ENCODE measurements at places on chromosomes 13 and 19.

GRCh38 chr19:56547535-56547934, 8.8 kb downstream of the ZFP28 start:
- DNase-seq, result no peak

- no peak for DNase-seq
Measured at GRCh38 chr19:38411041-38411712, 8.3 kb downstream of the FAM98C start.

DNA sequence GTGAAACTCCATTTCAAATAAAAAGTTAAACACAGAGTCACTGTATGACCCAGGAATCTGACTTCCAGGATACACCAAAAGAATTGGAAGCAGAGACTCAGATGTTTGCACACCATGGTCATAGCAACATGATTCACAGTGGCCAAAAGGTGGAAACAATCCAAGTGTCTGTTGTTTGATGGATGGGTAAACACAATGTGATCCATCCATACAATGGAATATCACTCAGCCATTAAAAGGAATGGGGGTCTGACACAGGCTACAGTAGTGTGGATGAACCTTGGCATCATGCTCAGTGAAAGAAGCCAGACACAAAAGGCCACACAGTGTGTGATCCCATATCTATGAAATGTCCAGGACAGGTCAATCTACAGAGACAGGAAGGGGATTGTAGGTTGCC, 174.3 kb downstream of the PTPRS start:
- DNase-seq, result no peak

DNA sequence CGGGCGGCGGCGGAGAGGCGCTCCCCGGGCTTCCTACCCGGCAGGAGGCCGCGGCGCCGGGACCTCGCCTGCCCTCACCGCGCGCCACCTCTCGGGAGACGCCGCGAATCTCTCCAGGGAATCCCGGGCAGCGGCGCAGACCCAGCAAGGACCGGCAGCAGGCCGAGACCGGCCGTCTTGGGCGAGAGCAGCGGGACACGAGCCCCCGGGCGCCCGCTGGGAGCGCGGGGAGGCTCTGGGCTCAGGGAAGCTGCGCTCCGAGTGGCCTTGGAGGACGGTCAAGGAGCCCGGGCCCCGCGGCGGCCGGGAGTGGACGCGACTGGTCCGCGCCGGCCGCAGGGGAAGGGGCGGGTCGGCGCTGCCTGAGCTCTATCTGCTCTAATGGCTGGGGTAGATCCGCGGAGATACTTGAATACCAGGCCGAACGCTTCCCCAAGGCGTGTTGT, 14.7 kb downstream of the CDX2 start:
- no peak for DNase-seq

DNA sequence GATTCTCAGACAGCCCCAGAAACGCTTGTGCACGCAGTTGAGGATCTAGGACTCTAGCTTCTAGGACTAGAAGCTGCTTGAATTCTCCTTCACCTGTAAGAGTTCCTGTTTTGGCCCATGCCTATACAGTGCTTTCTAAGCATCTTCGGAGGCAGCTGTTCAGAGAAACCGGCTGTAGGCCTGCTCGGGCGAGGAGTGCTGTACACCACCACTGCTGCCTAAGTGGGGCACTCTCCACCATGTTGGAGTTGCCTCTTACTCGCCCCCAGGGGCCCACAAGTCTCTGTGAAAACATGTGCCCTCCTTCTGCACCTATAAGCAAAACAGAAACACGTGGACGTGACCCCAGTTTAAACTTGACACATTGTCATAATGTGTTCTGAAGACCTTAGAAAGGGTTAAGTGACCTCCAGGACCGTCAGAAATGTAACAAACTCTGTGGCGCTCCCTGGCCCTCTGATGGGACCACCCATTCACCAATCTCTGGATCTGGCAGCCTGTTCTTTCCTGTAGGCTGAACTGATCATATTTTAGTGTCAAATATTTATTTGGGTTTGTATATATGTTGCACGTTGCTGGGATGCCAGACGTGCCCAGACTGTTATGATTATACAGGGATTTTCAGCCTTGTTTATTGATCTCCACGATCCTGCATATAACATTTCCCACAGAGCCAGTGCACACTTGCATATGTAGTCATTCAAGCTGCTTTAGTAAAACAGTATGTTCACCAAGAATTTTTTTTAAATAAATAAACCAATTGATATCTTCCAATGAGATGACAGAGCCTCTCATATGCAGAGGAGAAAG, 60.8 kb downstream of the C13orf42 start:
- DNase-seq, result no peak

- DNase-seq, result no peak
Measured at GRCh38 chr19:30566681-30567420, 194.7 kb downstream of the ZNF536 start.

DNA sequence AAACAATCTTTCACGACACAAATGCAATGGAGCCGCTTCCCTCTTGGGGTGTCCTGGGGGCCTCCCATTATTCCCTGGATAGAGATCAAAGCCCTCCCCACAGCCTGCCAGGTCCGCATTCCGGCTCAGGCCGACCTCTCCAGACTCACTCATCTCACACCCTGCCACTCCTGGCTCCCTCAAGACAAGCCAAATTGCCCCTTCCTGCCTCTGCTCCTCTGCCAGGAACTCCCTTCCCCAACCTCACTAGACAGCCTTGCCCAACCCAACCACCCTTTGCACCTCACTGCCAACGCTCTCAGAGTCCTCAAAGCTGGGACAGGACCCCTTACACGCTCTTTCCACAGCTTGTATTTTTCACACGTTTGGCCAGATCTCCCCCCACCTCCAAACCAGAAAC, 1.5 kb downstream of the ABHD17A start:
- no peak for DNase-seq

- DNase-seq, result no peak
Measured at GRCh38 chr19:53942001-53942786, 20.5 kb upstream of the CACNG8 start.

DNA sequence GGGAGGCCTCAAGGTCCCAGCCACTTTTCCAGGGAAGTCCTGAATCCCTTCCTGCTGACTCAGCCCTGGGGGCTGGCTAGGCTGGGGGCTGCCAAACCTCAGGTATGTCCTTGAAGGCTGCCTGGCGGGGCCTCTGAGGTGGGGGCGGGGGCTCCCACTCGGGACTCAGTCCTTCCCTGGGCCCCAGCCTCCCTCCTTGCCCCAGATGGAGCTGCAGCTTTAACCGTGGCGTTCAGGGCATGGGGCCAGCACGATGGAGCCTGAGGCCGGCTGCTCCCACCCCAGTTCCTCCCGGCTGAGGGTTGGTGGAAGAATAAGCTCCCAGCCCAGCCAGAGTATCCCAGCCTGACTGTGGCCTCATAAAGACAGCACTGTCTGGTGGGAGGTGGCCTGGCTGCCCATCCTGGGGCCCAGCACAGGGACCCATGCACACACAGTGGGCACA, 12.4 kb downstream of the CILP2 start:
- no peak for DNase-seq

DNA sequence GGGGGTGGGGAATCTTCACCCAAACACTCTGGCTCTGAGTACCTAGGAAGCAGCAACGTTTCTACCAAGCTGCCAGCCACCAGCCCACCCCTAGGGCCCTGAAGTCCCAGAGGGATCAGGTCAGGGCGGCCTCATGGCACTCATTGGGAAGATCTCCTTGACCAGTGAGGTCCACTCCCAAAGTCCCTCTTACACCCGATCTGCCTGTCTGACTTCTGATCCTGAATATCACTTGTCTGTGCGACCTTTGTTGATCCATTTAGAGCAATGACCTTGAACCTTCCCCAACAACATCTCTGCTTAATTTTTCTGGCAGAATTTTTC, 2.1 kb upstream of the GNA15 start:
- no peak for DNase-seq

- no peak for DNase-seq
Measured at GRCh38 chr13:32025730-32026129, 5.8 kb upstream of the FRY start.

GRCh38 chr13:110874508-110874960, 40.3 kb downstream of the ANKRD10 start:
- peak; percentile 53 for DNase-seq

- DNase-seq, result no peak
Measured at GRCh38 chr13:64453831-64454230, 2776.3 kb downstream of the PCDH9 start.

DNA sequence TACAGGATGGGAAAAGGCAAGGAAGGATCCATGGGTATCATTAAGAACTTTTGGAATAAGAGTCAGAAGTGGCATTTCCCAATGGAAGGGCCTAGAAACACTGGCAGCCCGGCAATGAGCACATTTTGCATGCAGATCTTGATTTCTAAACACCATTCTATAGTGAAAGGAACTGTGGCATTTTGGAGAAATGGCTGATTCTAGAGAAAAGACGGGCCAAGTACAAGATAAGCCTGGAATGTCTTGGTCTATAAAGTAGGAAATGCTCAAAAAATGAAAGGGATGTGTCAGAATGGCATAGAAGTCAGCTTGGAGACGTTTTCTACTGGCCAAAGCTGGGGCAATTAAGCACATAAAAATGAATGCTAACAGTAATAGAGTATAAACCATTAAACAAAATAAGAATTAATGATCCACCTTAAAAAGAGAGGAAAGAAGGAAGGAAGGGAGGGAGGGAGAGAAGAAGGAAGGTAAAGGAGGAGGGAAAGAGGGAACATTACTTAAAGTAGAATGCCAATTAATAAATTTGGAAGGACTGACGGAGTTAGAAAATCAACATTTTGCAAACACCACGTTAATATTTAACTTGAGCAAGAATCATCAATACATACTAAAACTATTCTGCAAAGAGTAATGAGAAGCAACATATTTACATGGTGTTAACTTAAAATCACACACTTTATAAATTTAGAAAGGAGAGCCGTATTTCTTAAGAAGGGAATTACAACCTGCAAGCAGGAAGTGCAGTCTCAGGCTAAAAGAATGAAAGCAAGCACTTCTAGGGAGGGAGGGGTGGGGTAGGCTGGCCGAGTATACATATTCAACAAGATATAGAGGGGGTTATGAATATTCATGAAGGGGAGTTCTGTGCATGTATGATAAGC, 78.9 kb downstream of the ANKRD10 start:
- DNase-seq, result no peak

DNA sequence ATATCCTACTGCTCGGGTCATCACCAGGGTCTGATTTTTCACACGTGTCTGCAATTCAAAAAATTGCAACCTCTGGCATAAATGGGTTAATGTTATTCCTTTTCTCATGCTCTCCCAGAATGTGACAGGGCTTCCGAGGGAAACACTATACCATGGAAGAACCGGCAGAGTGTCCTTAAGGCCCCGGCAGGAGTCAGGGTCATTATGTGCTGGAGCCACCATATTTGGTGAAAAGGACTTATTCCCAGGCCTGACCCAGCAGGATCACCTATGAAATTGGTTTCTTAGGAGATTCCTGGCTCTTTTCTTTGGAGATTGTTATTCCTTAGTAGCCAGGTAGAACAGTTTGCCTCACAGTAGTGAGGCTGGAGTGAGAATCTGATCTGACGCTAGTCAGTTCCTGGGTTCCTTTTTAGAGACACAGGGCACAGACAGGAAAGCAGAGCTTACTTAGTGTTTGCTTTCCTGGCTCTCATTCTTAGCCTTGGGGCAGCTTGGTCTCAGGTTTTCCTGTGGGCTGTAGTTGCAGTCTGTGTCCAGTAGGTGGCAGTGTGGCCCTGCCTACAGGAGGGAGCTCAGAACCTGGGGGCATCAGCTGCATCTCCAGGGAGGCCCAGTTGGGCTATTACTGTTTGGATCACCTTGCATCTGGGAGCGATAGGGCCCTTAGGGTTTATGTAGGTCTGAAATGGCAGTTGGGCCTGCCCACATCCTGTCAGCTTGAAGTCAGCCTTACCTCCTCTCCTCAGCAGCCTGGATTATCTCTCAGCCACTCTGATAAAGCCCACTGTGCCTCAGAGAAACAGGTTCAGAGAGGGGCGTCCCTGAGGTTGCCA, 12.4 kb downstream of the SNRNP70 start:
- peak; percentile 67 for DNase-seq

- DNase-seq, result no peak
Measured at GRCh38 chr13:111323549-111323948, 3.1 kb downstream of the TEX29 start.

DNA sequence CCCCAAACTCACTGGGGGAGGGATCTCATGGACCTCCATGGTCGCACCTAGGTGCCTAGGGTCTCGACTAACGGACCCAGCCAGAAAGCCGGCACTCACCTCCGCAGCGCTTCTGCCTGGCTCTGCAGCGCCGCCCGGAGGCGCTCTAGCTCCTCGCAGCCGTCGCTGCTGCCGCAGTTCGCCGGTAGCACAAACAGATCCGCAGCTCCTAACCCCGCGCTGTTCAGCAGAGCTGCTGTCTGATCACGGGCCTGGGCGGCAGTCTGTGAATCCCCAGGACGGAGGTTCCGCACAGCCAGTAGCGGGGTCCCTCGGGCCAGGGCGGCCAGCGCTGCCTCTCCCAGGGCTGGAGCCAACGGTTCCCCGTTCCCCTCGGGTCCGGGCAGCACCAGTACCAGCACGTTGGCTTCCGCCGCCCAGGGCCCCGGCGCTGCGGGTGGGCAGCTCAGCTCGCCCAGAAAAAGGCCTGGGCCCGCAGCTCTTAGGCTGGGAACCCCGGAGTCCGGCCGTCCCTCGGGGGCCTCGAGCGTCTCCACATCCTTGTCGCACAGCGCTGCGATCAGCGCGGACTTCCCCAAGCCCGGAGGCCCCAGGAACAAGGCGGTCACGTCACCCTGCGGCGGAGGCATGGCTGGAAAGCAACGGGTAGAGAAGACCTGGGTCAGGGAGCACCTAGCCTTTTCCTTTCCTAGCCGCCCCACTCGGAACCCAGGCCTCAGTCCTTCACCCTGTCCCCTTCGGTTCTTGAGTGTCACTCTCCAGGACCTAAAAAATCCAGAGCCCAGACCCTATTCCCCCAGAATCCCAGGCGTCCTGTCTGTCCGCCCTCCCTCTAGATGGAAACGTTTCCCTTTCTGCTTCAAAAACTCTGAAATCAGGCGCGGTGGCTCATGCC, 977 bp downstream of the IRGQ start:
- DNase-seq, result peak; percentile 79

DNA sequence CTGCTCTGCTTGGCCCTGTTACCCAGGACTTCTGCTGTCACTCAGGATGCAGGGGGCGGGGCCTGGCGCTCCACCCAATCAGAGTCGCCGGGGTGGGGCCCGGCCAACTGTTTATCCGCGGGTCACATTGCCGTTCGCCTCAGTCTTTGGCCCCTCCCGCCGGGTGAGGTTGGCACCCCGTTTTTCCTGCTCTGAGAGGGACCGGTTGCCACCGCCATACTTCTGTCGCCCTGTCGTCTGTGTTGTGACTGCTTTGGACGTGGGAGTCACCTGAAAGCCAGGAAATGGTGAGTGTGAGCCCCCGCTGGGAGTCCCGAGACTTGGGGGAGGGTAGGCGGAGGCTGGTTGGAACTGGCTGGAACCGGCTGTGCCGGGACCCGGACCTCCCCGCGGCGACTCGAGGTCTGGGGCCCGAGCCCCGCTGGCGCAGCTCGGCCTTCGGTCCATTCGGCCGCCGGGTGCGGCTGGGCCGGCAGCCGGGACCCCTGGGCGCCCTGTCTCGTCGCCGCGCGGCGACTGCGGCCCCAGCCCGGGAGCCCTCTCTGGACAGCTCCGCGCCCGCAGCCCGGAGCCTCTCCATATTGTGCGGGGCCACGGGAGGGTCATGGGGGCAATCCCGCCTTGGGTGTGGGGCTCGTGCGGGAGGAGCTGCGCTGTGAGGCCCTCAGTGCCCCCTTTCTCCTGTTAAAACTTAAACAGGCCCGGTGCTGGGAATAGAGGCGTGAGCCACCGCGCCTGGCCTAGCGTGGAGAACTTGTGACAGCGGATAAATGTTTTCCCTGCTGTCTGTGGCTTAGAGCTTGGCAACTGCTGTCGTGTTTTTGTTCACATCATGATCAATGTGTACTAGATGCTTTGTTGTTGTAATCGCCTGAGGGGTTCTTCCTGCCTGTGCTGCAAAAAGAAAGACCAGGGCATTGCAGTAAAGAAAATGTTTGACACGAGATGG, at the start of gene ZNF844:
Gene ZNF844, plus strand, starts transcription at position 142 of the 949 bp plus-strand sequence. Its CDS starts 143 bp downstream, at position 285.
- DNase-seq, result peak; percentile 81

- peak; percentile 68 for DNase-seq
Measured at GRCh38 chr19:3061182-3062161, 823 bp downstream of the TLE5 start.
